T-cell (primary cell): ENCODE measurements at places on chromosomes 1 and 21.

DNA sequence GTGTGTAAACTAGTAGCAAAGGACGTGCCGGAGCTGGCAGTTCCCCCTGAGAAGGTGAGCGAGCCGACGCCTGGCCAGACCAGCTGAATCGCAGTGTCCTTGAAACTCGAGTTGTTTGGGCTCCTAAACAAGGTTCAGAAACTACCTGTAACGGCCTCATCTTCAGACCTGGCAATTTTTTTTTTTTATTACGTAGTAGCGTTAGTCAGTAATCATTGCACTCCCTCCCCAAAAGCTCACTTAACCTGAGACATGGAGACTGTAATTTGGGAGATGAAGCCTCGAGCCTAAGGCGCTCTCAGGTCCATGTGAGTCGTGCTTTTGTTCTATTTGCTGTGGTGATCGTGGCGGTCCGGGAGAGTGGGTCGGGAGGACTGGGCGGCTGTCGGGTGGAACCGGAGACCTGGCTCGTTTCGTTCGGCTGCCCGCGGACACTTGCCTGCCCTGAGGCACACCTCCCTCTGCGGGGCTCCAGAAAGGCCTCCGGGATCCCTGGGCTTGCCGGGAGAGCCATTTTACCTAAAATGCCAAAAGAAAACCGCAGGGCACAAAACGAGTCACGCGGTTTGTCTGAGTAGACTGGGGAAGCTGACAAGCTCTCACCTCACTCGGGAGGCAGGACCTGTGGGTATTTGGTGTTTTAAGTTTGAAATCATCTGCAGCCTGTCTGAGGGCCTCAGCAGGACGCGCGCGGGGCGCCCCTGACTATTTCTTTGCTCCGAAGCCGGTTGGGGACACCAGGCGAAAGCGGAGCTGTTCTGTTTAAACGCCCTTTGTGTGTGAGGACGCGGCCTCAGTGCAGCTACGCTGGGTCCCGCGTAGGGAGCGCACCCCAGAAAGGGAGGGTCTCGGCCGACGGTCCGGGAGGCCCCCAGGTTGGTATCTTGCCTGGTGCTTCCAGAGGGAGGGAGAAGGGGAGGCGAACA, 722 bp downstream of the LHX8 start:
- DNase-seq, result no peak

DNA sequence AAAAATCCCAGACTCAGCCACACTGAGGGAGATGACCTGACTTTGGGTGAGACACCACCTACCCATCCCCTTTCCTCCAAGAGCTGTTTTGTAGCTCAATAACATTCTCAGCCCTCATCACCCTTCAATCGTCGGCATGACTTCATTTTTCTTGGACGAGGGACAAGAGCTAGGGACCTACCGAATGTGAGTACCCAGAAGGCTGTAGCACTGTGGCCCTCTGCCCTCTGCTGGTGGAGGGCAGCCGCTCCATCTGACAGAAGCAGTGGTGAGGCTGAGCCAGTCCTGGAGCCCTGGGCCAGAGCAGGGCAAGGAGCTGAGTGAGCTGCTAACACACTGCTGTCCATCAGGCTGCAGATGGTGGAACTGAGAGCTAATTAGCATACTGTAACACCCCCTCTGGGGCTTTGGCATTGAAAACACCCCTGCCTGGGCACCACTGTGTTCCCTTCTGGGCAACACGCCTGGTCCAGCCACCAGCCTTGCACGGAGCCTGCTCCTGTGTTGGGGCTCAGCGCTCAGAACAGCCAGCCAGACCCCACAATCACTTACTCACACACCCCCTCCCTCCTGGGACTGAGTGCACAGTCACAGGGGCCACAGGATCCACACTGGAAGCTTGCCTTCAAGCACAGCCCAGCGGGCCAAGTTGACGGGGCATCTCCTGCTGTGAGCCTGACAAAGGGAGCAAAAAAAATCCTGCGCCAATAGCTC, 18.3 kb upstream of the ALPL start:
- peak; percentile 17 for DNase-seq

DNA sequence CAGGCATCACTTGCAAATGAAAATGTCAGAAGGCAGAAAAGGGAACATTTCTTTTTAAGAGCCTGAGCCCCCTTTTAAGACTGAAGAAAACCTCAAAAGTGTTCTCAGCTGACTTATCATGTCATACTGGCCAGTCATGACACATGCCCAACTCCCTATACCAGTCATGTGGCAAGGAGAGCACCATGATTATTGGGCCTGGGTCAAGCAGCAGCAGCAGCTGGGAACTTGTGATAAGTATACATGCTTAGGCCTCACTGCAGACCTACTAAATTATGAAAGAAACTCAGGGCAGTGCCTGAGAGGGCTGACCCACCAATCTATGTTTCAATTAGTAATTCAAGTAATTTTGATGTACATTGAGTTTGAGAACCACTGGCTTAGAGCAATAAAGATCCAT, 8.6 kb downstream of the RO60 start:
- no peak for DNase-seq

DNA sequence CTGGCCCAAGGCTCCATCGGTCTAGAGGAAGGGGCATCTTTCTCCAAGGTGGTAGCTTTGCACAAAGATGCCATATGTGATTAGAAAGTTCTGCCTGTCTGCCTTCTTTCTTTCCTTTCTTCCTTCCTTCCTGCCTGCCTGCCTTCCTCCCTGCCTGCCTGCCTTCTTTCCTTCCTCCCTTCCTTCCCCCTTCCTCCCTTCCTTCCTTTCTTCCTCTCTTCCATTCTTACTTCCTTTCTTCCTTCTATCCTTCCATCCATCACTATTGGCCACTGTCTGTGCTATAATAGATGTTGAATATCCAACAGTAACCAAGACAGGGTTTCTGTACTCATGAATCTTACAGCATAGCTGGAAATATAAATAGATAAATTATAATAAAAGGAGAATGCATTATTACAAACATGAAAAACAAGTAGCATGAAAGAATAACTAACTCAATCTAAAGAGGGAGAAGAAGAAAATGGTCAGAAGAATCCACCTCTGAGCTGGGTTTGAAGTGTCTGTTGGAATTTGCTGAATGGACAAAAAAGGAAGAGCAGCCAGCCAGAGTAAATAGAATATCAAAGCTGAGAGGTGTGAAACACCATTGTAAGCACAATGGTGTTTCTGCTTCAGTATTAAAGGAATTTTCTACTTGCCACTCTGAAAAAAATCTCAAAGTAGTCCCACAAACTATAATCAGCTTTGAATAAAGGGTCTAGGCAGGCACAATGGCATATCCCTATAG, 250.6 kb upstream of the NR5A2 start:
- no peak for DNase-seq

- no peak for DNase-seq
Observed at GRCh38 chr1:85495556-85495955, 30.6 kb upstream of the DDAH1 start.

GRCh38 chr1:184145083-184145482, 93.6 kb downstream of the TSEN15 start:
- no peak for DNase-seq

- no peak for DNase-seq
Observed at GRCh38 chr1:57464756-57465155, 40.9 kb upstream of the DAB1 start.

GRCh38 chr1:16296643-16297042, 55.6 kb downstream of the FBXO42 start:
- DNase-seq, result no peak

- DNase-seq, result no peak
Observed at GRCh38 chr1:26529405-26529654, 231 bp upstream of the RPS6KA1 start.

DNA sequence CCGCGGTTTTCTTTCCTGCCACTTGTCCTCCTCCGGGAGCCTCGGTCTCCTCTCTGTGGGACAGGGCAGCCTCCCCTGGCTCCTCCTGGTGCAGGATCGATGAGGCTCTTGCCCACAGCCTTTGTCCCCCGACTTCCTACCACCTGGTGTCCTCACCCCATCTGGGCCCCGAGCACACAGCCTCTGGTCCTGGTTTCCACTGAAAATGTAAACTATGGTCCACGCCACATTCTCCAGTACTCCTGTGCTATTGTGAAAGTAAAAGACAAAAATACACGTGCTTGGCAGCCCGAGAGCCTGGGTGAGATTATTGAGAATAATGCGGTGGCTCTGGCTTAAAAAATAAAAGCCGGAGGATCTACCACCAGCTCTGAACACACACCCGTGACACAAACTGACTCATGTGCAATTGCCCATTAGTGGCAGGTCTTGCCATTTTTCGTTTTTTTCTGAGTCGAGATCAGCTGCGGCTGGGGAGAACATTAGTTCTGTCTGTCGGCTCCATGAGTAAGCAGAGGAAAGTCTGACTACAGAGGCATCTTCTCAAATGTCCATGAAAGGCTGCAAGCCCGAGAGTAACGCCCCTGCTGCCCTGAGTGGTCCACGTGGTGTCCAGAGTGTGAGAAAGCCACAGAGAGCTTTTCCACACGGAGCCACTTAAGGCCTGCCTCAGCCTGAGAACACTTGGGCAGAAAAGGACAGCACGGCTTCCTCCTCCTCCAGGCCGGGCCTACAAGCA, 5.7 kb upstream of the COL6A2 start:
- no peak for DNase-seq

DNA sequence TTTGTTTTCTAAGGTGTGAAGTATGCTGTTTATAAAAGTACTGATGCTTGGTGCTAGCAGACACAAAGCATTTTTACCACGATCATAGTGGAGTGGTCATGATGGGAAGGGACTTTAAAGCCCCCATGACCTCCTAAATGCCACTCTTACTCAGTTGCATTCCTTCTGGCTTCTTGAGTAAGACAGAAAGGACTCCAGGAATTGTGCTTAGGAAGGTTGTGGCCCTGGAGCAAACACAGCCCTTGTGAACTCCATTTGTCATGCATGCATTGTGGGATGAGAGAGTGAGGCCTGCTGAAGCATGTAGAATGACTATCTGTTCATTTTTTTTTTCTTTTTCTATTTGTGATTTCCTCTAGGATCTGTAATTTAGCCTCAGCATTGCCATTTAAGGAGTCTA, 34.2 kb downstream of the AK5 start:
- no peak for DNase-seq

DNA sequence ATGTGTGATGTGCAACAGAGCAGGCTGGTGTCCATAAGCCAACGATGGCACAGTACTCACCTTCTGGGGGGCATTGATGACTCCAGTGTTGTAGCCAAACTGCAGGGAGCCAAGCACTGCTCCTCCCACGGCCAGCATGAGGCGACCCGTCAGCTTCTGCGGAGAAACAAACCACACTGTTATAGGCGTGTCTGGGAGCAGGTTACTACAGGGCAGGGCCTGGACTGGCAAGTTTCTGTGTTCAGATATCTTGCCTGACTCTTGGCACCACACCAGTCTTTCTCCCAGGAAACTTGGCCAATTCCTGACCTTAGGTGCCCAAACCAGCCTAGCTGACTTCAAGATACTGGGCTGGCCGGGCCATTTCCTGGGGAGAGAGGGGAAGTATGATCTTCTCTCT, 15.5 kb downstream of the SLC2A1 start:
- no peak for DNase-seq

DNA sequence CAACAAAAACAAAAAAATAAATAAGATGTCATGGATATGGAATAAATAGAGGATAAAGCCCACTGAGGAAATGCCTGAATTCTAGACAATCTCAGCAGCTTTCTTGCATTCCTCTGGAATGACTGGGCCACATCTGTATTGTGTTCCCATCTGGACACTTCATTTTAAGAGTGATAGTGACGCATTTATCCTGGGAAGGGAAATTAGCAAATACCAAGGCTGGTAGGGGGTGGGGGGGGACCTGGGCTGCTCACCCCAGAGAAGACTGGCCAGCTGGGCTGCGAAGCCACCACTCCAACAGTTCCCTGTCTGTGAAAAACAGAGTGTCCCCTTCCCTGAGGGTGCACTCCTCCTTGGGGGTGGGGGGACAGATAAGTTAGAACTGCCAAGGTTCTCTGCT, 106.3 kb downstream of the HIVEP3 start:
- DNase-seq, result no peak

DNA sequence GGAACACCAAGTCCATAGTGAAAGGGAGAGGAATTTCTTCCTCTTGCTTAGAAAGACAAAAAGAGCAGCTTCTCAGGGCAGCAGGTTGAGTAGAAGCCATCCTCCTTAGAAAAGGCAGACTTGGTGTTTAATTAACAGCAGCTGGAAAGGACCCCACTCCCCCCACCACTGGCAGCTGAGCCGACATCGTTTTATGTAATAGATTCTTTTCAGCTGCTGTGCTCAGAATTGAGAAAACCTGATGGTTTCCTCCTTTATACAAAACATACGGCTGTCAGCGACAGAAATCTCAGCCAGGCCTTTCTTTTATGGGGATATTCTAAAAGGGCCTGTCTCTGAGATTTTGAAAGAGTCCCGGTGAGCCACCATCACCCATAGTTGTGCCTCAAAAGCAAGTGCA, 49.9 kb downstream of the MAN1C1 start:
- DNase-seq, result no peak

DNA sequence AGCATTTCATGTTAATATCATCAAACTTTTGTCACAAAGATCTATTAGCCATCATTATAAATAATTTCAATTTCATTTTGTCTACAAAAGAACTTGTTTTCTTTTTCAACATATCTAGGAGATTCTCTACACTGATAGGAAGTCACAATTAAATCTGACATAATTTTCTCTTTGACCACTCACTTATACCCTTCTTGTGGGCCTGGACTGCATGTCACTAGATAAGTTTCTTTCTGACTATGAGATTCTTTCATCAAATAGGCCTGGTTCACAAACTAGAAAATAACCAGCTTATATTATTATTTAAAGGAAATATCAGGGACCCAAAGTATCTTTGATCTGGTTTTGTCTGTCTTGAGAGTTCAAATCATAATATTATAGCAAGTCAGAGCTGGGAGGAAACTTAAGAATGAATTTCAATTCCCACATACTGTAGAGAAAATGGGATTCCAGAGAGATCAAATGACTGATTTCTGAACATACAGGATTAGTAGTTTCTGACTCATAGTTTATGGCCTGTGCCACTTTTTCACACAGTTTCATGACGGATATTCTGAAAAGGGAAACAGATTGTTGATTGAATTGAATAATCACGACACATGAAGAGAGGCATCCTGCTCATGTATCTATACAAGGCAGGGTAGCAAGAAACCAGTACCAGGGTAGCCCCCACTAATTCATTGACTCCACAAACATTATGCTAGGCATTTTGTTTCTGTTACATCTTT, 355.8 kb downstream of the GPATCH2 start:
- no peak for DNase-seq

- peak; percentile 73 for DNase-seq
Observed at GRCh38 chr1:153658400-153659174, at the start of gene SNAPIN. Gene SNAPIN (plus strand): TSS chr1:153658703. CDS start chr1:153658744, 41 bp downstream.

- DNase-seq, result no peak
Observed at GRCh38 chr21:25515484-25516405, 91.5 kb downstream of the MRPL39 start.

DNA sequence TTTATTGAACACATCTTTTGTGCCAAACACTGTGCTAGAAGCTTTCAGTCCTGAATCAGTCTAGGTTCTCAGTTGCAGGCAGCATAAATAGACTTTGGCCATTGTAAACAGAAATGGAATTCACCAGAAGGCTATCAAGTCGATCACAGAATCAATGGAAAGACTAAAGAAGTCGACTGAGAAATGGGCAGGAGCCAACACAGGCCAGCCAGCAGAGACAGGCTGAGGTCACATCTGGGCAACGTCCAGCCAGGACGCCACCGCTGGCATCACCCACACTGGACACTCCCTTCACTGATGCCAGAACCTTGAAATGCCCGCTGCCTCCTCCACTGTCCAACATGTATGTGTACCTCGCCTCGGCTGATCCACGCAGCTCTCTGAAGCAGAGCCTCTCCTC, 5.5 kb upstream of the CNTN2 start:
- no peak for DNase-seq

GRCh38 chr1:207807326-207807689, 55.5 kb downstream of the CD46 start:
- no peak for DNase-seq
